ENCODE measurements at places on chromosomes 12 and 14. TPM values are rescaled to one million over a fixed set of nuclear protein-coding genes. Genes with fewer than 3 reads are reported as not detected.

Gene OLR1
- 22.4 TPM for total RNA-seq

Gene CRACR2A
- not detected for total RNA-seq

Gene MUCL1
- not detected for total RNA-seq

Gene RAB2B
- total RNA-seq, result 12.2 TPM

Gene CCDC38
- 0.35 TPM for total RNA-seq

Gene DPPA3
- not detected for total RNA-seq

Gene TSPAN19
- not detected for total RNA-seq

Gene SLCO1B1
- 0.50 TPM for total RNA-seq

Gene APAF1
- 12.8 TPM for total RNA-seq

DNA sequence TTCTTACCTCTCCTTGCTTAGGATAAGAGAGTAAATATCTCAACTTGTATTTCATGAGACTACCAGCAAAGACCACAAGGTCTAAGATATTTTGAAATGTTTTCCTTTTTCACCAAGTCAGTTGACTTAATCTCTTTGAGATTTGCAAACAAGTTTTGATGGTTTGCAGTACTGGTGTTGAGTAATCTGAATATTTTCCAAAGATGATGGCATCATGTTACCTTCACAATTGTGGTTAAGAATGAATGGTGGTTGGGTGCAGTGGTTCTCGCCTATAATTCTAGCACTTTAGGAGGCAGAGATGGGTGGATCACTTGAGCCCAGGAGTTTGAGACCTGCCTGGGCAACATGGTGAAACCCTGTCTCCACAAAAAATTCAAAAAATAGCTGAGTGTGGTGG is 225.7 kb downstream of the TMTC2 start:
- peak; percentile 4 for DNase-seq

- DNase-seq, result no peak
Measured at GRCh38 chr14:32656601-32657000, 282.1 kb upstream of the NPAS3 start.

DNA sequence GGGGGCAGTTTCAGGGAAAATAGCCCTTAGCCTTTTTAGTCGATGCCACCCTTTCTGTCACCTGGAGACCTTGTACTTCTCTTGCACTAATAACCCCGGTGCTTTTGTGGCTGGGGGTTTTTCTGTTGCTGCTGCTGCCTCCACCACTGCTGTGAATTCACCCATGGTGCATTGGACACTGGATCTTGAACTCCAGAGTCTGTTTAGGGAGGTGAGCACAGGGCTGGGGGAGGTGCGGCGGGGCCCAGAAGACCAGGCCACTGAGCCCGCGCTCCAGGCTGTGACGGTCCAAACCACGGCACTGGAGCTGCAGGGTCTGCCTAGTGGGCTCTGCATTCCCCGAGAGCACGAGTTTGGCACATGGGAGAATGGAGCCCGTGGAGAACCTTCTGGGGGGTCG is 100.6 kb downstream of the NINJ2 start:
- DNase-seq, result no peak

DNA sequence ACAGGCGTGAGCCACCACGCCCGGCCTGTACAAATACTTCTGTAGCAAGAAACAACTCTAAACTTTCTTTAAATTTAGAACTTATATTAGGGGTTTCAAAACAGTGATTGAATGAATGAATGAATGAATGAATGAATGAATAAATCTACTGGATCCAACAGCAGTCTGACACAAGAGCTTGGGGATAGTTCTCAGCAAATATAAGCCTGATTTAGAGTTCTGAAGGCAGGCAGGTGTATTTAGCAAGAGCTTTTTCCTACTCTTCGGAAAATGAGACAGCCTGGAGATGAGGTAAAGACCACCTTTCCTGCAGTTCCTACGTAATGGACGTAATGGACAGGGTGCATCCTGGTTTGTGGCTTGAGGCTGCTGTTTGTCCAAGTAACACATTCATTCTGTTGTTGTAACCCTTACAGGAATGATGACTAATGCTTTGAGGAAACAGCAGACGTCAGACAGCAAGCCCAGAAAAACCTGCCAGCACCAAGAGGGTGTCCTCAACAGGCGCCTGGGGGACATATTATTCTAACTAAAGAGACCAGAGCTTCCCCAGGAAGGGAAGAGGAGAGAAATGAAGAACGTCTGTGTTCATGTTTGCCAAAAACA is 277.4 kb upstream of the SOX5 start:
- no peak for DNase-seq

- peak; percentile 93 for DNase-seq
Measured at GRCh38 chr12:131894313-131894860, at the start of gene ULK1. Gene ULK1 (plus strand): TSS chr12:131894622. CDS start chr12:131895002, 380 bp downstream.

DNA sequence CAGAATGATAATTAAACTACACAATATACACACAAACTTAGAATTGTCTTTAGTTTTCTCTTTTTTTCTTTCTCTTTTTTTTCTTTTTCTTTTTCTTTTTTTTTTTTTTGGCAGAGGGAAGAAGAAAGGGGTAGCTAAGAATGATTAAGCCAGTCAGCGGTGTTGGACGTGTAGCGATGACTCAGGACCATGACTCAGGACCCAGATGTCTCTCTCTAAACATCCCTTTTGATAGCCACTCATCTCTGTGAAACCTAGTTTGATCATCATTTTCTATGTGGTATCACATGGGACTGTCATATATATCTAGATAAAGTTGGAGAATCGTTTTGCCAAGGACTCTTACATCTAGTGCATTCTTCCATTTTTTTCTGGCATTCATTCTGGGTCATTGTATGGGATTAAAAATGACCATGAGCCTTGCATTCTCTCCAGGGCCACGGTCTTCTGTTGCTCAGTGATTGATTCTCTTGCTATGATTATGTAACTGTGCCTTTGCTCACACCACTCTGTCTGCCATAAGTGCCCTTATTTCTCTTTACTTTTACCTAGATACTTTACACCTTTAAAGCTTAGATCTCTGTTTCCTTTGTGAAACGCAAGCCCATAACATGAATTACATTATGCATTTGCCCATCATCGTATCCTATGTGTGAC is 26.6 kb upstream of the NRXN3 start:
- no peak for DNase-seq

DNA sequence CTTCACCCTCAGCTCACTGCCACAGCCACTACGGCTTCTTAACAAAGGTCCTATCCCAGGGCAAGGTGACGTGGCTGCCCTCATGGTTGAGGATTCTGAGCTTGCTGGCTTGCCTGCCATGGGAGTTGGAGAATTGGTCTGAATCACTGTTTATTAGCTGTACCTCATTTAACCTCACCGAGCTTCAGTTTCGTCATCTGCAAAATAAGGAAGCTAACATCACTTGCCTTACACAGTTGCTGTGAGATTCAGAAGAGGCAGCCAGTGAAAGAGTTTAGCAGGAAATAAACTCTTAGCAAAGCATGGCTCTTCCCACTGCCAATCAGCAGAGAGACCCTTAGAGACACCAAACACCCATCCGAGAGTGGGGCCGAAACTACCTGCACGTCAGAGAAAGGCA is 90.1 kb upstream of the KCNA1 start:
- no peak for DNase-seq

- DNase-seq, result no peak
Measured at GRCh38 chr14:88518592-88519512, 36.0 kb downstream of the PTPN21 start.

- DNase-seq, result no peak
Measured at GRCh38 chr12:114311974-114312373, 94.0 kb downstream of the TBX5 start.

DNA sequence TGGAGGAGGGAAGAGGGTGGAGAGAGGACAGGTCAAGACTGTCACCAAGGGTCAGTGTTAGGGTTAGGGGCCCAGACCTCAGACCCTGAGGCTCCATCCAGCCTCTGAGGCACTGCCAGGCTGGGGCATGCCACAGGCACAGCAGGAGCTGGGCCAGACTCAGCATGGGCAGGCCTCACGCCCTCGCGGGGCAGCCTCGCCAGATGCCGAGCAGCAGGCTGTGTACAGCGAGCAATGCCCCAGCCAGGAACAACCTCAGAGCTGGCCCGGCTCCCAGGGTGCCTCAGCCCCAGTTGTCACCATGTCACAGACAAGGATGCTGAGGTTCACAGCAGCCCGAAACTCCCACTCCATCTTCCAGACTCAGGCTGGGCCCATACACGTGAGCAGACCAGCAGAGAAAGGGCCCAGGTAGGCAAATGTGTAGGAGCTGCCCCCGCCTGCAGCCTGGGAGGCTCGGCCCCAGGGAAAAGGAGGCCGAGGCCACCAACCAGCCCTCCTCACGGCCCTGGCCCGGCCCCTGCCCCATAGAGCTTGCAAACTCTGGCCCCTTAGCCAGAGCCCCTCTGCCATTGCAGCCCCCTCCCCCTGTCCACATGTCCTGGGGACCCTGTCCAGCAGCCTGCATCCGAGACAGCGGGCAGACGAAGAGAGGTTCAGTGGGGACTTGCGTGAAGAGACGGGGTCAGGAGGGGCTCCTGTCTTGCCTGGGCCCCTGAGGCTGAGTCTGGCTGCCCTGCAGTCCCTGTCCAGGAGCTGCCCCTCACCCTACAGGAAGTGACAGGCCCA is 7.5 kb downstream of the C14orf180 start:
- no peak for DNase-seq

DNA sequence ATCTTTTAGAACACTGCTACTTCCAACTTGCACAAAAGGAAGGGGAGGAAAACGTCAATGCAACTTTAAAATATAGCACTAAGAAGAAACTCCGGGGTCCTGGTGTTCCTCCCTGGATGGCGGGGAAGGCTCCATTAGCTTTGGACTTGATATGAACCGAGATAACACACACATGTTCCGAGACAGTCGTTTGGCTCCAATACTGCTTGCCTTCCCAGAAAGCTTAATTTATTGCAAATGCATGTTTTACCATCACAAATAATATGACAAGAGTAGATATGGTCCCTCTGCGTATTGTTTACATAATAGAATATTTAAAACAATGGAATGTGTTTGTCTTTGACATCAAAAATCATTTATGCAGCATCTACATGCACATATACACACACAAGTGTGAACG is 87.6 kb upstream of the CLMN start:
- no peak for DNase-seq

DNA sequence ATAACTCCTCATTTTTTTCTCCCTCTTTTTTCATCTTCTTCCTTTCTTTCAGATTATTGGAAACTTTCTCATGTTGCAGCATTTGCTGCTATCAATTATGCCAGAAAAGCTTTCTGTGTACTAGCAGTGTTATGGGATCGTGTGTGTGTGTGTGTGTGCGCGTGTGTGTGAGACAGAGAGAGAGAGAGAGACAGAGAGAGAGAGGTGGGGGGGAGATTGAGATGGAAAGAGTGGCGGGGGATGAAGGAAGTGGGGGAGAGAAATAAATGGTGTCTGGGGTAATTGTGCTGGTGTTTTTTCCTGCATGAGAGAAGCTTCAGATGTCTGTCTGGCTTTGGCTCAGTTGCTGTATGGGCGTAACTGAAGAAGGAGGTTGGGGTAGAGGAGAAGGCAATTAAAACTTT is 268.9 kb downstream of the RAD51B start:
- DNase-seq, result no peak

DNA sequence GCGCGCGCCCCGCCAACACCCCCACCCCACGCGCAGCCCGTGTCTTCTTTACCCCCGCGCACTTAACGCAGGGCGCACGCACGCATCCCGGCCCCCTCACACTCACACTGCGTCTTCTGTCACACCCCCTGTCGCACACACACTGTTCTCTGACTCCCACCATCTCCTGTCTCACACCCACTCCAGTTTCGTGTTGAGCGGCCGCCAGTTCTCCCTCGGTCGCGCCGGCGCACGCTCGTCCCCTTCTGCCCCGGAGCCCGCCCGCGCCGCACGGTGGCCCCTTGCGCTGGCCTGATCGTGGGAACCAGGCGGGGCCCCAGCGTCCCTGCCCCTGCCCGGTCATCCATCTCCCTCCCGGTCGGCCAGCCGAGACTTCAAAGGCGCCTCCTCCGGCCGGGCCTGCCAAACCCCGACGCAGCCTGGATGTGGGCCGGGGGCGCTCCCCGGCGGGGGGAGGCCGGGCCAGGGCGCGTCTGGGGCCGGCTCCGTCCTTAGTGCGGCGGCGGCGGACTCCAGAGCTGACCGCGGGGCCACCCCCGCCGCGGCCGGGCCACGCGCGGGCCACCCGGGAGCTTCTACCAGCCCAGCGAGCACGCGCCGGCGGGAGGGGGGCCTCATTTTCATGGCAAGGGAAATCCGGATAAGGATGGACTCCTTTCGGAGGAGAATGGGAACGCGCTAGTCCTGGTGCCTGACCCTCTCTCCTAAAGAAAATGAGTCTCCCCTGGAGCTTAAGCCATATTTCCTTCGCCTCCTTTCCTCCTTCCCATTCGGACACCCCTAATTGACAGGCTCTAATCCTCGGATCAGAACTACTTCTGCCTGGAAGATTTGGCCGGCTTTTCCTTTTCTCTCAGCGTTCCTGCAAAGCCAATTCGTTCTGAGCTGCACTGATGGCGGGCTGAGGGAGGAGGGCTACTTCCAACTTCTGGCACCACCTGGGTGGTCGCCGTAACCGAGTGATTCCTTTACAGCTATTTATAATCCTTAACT is 82.0 kb upstream of the HMGA2 start:
- DNase-seq, result no peak

DNA sequence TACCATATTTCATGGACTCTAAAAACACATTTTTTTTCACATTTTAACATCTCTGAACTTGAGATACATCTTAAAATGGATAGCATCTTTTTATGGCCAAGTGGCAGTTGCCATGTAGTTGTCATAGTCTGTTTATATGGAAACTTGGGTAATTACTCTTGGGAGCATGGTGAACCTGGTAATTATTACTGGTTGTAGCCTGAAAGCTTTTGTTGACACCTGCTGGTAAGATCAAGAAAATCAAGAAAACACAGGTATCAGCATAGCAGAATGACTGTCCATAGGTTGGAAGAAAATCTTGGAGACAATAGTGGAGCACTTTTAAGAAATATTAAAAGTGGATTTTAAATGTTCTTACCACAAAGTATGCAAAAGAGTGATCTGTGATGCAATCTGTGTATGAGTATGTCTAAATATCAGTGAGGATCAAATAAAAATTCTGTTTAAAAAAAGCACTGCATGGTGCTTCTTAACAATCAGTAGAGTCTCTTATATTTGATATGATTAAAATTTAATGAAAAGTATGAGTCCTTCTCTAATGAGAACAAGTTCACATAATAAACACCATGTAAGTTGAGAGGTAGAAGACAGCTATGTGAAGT is 44.2 kb downstream of the TTC8 start:
- no peak for DNase-seq

- DNase-seq, result no peak
Measured at GRCh38 chr12:6250343-6250742, 50.1 kb downstream of the CD9 start.

DNA sequence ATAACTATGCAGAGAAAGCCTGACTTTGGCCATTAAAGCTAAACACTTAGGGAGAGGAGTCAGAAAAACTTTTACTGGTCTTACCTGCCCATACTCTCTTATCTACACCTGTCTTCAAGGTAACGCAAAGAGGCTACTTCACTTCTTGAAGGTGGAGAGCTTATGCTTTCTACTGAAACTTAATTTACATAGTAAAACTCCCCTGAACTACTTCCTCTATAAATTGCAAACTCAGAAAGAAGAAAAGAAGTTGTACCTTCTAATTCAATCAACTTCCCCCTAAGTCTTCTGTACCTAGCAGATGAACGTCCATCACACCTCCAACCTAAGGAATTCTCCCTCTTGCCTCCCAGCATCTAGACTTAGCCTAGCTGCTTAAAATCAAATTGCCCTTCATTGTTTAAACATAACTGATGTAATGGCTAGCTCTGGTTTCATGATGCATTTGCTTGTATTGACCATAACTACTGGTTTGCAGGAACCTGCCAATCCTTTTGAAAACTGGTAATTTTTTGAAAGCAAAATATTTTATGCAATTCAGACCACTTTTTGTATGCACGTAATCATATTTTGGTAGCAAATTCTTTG is 87.7 kb downstream of the STON2 start:
- DNase-seq, result no peak
